Activated CD4-positive, alpha-beta T cell treated with anti-CD3 and anti-CD28 coated beads, Interleukin-10, Interleukin-2, amounts not matched to agents 100 ng/mL and 50 ng/mL, durations not matched to agents 16 hours and 8 hours (primary cell): ENCODE measurements at places on chromosomes 16 and 17.

DNA sequence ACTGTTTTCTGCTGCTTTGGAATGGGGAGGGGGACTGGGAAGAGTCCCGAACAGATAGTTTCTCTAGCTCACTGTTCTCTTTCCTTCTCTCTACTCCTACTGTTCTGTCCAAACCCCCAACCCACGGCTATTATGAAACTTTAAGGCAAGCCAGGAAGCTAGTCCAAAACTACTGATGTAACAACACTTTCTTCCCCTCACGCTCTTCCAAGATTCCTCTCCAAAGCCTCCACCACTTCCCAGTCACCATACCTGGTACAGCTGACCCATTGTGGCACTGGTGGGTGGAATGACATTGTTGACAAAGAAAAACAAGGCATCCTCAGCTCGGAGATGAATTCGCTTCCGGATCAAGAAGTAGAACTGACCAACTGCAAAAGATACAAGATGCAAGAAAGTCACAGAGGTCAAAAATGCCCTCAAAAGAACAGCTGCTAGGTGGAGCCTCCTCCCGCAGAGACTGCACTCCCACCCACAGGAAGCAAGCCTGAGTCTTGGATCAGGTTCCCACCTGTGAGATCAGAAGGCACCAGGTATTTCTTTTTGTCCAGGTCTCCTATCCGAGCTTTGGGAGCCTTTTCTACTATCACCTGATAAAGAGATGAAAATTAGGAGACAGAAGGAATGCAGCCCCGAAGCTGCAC lies 1.0 kb downstream of the GABARAP start:
- DNase-seq, result no peak

DNA sequence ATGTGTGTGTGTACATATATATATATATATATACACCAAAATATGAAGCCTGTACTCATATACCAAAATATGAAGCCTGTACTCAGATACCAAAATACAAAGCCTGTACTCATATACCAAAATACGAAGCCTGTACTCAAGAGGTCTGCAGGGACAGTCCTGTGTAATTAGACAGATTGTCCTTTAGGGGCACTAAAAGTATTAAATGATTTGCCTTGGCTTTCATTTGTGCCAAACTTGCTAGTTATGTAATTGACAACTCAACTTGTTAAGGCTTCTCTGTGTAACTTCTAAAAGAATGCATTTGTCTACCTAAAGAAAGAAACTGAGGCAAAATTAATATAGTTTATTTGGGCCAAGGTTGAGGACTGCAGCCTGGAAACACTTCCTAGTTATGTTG lies 30.8 kb upstream of the DHX40 start:
- peak; percentile 5 for DNase-seq

DNA sequence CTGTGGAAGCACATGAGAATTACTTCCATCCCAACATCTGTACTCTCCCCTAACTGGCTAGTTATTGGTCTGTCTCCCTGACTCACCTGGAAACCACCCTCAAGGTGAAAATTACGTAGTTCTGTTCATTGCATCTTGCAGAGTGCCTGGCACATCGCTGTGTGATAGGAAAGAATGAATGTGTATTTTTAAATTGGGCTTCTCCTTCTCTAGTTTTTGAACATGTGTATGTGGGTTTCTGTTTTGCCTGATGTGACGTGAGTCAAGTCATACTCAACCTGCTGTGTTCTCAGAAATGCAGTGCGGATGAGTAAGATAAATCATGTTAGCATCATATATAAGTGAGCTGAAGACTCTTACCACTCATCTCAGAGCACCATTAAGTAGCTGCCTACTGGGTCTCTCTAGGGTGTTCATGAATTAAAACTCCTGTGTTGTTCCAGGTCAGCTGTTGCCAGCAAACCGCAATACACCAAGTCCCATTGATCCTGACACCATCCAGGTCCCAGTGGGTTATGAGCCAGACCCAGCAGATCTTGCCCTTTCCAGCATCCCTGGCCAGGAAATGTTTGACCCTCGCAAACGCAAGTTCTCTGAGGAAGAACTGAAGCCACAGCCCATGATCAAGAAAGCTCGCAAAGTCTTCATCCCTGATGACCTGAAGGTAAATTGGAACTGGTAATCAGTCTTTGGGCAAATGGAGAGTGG lies 50.2 kb downstream of the HLF start:
- peak; percentile 77 for DNase-seq

- DNase-seq, result no peak
Observed at GRCh38 chr17:73305845-73306836, 5.7 kb downstream of the CDC42EP4 start.

DNA sequence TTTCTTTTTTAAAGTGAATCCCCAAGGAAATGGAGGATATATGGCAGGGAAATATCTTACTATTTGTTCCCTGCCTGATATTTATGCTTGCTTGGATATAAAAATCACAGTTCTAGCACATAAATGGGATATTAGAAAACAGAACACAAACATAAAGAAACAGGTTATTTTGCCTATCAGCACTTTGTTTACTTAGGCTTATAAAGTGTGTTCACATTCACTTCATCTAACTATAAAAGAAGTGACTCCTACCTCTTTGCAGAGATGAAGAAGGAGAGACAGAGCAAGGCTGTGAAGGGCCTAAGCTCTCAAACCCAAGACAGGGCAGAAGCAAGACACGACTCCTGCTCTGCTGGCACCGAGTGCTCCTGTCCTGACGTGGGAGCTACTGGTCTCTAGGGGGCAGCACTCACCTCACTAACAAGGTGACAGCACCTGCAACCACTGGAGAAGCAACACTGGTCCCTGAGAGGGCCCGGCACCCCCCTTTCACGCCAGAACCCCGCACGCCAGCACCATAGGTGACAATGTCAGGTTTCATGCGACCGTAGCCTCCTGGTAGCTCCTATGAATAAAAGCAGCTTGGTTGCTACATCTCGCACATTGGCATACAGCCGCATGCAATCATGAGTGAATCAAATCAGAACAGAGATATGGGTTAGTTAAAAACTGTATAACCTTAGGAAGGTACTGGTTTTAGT lies 32.0 kb downstream of the MBTPS1 start:
- peak; percentile 83 for DNase-seq

DNA sequence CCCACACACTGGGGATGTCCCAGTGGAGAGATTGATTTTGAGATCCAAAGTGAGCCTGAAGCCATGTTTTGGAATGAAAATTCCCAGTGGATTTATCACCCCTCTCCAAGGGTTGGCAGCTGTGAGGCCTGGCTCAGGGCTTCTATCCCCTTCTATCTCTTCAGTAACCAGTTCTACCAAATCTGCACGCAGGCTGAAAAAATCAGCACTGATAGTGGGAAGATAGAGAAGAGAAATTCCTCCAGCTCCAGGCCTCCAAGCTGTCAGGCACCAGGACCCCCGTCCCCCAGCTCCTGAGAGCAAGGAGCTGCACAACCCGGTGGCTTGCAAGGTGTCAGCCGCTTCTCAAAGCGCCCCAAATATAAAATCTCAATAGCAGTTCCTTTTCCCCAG lies 1.0 kb downstream of the FLOT2 start:
- no peak for DNase-seq

DNA sequence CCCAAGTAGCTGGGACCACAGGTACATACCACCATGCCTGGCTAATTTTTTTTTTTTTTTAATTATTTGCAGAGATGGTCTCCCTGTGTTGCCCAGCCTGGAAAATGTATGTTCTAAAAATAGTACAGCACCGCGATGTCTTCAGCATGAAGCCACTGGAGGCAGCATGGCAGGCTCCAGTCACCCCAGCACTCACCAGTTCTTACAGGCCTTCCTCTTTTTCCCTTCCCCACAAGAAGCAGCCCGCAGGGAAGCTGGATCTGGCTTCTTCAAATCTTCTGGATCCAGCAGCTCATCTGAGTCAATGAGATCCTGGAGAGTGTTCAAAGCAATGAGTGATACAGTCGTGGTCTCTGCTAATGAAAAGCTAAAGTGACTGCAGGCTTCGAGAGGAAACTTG lies 16.2 kb downstream of the CIAPIN1 start:
- no peak for DNase-seq

GRCh38 chr16:9499941-9500593 lies 408.6 kb downstream of the HAPSTR1 start:
- no peak for DNase-seq
